Esophagus squamous epithelium (tissue), 5 donors: ENCODE measurements at places on chromosomes 5 and 9.

GRCh38 chr5:109721741-109722140, 32.0 kb downstream of the MAN2A1 start:
- DNase-seq, result no peak

- DNase-seq, result no peak
Measured at GRCh38 chr5:138506370-138507306, 36.4 kb downstream of the ETF1 start.

- no peak for DNase-seq
Measured at GRCh38 chr9:127905788-127906191, 6.4 kb upstream of the ST6GALNAC6 start.

- DNase-seq, result no peak
Measured at GRCh38 chr5:57468481-57469163, 14.0 kb downstream of the ACTBL2 start.

GRCh38 chr9:132384376-132384775, 22.3 kb downstream of the TTF1 start:
- no peak for DNase-seq

DNA sequence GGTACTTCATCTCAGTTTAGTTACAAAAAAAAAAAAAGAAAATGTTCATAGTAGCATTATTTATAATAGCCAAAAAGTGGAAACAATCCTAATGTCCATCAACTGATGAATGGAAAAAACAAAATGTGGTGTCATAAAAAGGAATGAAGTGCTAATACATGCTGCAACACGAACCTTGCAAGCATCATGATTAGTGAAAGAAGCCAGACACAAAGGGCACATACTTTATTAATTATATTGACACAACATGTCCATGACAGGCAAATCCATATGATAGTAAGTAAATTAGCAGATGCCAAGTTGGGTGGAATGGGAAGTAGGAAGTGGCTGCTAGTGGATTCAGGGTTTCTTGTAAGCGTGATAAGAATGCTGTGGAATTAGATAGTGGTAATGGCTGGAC, 54.2 kb downstream of the PCDHGC5 start:
- no peak for DNase-seq

DNA sequence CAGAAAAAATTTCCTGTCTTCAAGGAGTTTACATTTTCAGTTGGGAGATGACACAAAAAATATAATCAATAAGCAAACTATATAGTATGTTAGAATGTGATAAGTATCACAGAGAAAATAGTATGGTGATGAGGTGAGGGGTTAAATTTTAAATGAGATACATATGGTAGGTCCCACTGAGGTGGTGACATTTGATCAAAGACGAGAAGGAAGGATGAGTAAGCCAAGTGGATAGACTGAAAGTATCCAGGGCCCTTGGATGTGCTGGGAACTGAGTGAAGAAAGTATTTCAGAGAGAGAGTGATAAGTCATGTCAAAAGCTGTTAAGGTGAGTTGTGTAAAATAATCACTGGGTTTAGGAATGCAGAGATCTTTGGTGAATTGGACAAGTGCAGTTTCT, 3.5 kb downstream of the CCDC192 start:
- DNase-seq, result no peak

DNA sequence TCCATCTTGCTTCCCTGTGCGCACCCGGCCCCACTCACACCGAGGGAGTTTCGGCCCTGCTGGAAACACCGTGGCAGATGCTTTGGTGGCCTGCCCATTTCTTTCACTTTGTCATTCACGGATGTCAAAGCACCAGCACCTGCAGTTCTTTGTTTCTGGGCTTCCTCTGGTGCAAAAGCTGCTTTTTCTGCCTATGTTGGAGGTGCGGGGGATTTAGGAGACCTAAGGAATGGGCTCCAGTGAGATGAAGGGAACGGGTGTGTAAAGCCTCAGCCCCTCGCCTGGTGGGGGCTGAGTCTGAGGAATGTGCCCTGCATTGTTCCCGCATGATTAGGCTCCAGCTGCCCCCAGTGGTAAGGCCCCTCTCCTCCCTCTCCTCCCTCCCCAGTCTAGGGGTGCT, 62.3 kb downstream of the THBS4 start:
- no peak for DNase-seq

- DNase-seq, result no peak
Measured at GRCh38 chr5:40402007-40402364, 277.7 kb upstream of the PTGER4 start.
